NCI-H510A (cell line): ENCODE measurements at places on chromosomes 13 and 19.

GRCh38 chr19:52028780-52029123 is 573 bp upstream of the ZNF614 start:
- no peak for DNase-seq

- no peak for DNase-seq
These were observed 1.7 kb downstream of the PNMA8A start for GRCh38 chr19:46469541-46470185.

DNA sequence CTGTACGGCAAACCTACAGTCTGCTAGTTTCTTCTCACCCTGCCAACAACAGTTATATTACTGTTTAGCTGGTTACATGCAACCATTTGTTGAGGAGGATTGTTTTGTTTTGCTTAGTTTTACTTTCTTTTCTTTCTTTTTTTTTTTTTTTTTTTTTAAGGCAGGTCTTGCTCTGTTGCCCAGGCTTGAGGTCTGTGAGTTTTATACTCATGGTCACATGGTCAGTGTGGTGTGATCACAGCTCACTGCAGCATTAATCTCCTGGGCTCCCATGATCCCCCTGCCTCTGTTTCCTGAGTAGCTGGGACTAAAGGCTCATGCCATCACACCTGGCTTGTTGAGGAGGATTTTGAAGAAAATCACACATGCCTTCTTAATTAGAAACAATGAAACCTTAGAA is 505.6 kb downstream of the GPC5 start:
- DNase-seq = no peak

- no peak for DNase-seq
These were observed 72.5 kb downstream of the PCDH17 start for GRCh38 chr13:57704031-57704430.

GRCh38 chr19:31535691-31536460 is 186.6 kb upstream of the TSHZ3 start:
- DNase-seq = no peak
